ENCODE measurements at places on chromosomes 16 and 17.

DNA sequence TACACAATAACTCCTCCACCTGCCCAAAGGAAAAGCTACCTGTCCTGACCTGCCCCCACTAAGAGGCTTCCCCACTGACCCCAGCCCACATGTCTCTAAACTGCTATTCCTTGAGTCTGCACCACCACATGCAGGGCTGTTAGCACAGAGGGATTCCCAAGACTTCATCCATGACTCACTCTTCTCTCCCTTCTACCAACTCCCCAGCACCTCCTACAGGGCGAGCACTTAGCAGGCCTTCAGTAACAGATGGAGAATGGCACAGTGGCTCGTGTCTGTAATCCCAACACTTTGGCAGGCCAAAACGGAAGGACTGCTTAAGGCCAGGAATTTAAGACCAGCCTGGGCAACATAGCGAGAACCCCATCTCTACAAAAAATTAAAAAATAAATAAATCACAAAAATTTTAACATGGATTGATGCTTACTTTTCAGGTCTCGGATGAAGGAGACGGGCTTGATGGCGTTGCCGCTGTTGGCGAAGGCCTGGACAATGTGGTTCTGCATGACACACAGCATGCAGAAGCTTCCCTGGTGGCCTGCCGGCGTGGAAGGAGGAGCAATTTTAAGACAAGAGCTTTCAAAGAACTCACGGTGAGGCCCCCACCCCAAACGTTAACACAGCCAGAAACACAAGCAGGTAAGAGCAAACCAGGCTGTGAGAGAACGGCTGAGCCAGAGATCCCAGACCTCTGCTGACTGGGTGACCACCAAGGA lies 12.0 kb downstream of the USP36 start:
- no peak for DNase-seq

- no peak for DNase-seq
Observed at GRCh38 chr16:29114574-29114973, 129.7 kb downstream of the LAT start.

DNA sequence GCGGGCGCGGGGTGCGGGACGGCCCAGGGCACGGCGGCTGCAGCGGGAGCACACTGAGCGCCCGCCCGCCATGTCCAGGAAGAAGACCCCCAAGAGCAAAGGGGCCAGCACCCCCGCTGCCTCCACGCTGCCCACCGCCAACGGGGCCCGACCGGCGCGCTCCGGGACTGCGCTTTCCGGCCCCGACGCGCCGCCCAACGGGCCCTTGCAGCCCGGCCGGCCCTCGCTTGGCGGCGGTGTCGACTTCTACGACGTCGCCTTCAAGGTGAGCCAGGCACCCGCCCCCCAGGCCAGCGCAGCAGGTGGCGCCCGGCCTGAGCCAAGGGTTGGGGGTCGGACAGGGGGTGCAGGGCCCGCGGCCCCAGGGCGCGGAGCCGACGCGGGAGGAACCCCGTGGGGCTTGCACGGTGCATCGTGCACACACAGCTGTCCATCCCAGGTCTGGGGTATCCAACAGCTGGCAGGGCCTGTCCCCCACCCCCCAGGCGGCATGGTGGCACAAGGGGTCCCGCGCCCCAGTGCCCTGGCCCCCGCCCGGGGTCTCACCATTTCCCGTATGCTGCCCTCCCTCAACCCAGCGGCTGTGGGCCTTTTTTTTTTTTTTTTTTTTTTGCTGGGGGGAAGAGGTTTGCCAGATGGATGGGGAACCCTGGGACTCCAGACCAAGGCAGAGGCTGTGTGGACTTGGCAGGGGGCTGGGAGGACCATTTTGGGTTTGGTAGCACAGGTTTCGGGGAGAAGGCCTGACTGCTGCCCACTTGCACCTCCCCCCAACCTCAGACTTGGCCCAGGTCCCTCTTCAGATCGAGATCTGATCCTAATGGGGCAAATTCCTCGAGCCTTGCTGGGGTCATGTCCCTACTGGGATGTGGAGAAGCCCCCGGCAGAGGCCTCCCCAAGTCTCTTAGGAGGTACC lies 547 bp downstream of the RAB26 start:
- no peak for DNase-seq

DNA sequence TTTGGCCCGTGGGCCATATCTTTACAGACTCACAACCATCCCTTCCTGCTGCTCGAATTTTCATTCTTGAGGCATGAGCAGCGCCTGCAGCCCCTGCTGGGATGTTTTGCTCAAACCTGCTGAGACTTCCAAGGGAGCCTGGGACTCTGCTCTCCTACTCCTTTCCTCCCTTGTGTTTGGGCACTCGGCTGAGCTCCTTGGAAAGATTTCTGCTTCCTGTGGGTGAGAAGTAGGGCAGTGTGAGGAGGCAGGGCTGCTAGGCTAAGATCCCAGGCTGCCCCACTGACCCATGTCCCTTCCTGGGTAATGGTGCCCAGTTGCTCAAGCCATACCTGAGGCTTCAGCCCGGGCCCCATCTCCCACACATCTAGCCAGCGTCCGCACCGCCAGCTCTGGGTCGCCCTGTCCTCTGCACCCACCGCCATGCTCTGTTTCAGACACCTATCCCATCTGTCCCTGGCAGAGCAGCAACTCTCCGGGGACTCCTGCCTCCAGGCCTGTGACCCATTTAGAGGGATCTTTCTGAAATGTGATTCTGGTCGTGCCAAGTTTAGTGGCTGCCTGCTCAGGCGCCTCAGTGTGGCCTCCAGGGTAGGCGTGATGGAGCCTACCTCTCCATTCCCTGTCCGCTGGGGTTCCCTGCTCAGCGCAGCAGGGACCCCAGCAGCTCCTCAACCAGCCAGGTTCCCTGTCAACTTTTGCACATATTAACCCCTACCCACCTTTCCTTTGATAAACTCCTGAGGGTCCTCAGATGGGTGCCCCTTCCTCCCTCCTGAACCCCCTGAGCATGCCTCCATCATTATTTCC lies 190.1 kb downstream of the CCDC182 start:
- no peak for DNase-seq

GRCh38 chr17:72357764-72358365 lies 237.0 kb downstream of the SOX9 start:
- no peak for DNase-seq

GRCh38 chr17:83146347-83146746 lies 66.9 kb downstream of the METRNL start:
- DNase-seq, result no peak

DNA sequence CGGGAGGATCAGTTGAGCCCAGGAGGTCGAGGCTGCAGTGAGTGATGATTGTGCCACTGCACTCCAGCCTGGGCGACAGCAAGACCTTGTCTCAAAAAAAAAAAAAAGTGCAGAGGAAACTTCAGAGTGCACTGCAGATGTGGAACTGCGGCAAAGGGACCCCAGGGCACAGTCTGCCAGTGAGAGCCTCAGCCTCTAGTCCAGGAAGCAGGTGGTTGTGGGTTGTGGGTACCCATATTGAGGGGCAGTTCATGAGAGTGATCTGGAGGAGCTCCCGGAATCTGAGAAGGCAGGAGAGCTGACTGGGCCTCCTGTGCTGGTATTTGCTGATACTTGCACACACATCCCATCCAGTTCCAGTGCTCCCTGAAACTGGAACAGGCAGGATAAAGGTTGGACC lies 13.1 kb downstream of the FOXN1 start:
- DNase-seq, result no peak

GRCh38 chr17:80645706-80646325 lies 101.2 kb downstream of the RPTOR start:
- DNase-seq, result no peak

DNA sequence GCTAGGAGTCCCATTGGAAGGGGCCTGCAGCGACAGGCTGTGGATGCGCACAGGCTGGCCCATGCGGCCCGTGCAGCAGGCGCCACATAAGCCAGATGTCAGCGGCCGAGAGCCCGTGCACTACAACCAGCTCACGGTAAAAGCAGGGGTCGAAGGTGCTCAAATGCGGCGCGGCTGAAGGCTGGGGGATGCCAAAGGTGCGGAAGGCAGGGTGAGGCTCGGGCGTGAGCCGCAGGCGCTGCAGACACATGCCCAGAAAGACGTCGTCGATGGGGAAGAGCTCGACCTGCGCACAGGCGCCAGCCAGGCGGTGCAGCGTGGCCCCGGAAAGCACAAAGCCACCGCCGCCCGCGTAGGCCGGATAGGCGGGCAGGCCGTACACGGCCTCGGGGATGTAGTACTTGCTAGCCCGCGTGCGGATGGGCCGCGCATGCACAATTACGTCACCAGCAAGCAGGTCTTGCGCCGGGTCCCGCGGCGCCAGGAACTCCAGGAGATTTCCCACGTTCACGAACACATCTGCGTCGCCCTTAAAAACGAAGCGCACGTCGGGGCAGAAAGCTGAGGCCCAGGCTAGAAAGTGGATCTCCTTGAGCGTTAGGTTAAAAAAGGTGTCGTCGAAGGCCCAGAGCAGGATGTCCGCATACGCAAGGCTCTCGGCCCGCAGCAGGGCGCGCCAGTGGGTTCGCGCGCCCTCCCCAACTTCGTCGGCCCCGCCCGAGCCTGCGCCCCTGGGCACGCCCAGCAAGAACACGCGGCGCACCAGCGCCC lies 1.3 kb downstream of the B3GNT9 start:
- no peak for DNase-seq

DNA sequence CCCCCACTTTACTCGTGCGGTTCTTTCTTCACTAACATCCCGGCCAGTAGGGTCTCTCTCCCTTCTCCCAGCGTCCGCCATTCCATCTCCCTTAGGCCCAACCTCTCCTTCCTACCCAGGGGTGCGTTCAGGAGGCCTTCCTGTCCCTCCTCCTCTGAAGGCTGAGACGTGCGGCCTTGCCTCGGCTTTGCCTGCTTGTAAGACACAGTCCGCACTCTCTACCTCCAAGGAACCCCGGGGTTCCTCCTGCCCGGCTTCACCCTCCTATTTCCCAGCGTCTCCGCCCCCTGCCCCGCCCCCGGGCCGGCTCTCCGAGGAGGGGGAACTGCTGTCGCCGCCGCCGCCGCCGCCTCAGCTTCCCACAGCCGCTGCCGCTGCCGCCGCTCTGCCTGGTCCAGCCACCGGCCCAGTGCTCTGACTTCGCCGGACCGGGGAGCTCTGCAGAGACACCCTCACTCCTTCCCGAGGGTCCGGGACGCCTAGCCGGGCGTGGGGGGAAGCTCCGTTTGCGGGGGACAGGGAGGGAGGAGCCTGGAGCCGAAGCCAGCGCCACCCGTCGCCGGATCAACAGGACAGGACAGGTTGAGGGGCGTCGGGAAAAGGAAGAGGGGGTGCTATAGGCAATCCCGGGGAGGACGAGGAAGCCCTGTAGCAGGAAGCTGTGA lies 1.2 kb upstream of the FGF11 start:
- DNase-seq, result peak; percentile 78

- DNase-seq, result no peak
Observed at GRCh38 chr17:28072936-28073533, 30.6 kb downstream of the NLK start.

DNA sequence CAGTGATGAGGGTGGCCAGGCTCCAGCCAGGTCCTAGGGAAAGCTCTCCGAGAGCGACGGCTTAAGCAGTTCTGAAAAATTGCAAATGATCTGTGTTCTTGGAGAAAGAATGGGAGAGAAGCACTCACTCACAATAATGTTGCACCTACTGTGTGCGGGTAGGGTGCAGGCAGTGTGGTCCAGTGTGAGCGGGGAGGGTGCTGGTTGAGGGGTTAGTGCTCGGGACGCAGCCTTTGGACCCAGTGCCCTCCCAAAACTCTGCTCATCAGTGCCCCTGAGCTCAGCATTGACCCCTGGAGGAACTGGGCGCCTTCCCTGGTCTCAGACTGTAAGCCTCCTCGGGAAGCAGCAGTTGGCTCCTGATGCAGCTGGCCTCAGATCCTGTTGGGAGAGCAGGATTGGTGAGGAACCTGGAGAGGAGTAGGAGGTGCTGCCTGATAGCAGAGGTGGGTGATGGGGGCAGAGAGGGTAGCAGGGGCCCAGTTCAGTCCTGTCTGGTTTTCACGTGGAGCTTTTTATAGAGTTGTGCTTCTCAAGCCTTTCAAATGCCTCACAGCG lies 23.6 kb upstream of the ZNF750 start:
- no peak for DNase-seq

- no peak for DNase-seq
Observed at GRCh38 chr17:17809531-17810083, 27.2 kb downstream of the SREBF1 start.

DNA sequence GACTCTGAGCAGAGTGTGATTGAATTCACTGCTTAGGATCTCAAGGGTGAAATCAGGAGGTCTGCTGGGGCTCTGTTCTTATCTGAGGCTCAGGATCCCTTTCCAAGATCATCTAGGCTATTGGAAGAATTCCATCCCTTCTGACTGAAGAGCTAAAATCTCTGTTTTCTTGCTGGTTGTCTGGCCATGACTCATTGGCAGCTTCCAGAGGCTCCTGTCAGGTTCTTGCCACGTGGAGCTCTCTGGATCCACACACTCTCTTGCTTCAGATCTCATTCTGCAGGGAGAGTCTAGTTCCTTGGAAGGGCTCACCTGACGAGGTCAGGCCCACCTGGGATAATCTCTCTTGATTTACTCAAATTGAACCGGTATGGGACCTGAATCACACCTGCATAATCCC lies 930.7 kb downstream of the CDH8 start:
- no peak for DNase-seq

DNA sequence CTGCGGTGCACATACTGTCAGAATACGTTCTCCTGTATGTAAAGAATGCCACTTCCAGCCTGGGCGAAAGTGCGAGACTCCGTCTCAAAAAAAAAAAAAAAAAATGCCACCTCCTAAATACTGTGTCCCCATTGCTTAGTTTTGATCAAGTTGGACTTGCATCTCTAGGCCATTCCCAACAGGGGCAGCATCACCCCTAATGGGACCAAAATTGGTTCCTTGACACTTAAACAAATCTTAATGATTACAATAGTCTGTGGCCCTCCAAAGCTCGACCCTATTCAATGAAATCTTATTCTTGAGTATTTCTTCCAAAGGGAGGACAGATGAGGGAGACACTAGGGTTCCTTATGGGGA lies 154.7 kb upstream of the PLCG2 start:
- DNase-seq, result no peak

GRCh38 chr16:72428681-72429376 lies 256.9 kb upstream of the PMFBP1 start:
- DNase-seq, result no peak

DNA sequence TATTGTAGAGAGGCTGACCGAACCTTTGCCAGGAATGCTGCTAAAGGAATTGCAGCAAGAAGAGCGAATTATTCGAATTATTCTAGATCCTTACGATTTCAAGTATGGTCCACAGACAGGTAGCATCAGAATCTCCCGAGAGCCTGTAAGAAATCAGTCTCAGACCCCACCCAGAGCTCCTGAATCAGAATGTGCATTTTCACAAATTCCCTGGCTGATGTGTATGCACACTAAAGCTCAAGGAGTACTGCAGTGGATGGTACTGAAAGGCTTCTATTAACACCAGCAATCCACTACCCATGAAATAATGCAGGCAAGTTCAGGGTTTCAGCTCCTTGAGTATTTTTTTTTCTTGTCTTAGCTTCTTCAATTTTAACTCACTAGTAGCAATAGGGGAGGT lies 49.4 kb downstream of the ZZEF1 start:
- DNase-seq, result no peak

DNA sequence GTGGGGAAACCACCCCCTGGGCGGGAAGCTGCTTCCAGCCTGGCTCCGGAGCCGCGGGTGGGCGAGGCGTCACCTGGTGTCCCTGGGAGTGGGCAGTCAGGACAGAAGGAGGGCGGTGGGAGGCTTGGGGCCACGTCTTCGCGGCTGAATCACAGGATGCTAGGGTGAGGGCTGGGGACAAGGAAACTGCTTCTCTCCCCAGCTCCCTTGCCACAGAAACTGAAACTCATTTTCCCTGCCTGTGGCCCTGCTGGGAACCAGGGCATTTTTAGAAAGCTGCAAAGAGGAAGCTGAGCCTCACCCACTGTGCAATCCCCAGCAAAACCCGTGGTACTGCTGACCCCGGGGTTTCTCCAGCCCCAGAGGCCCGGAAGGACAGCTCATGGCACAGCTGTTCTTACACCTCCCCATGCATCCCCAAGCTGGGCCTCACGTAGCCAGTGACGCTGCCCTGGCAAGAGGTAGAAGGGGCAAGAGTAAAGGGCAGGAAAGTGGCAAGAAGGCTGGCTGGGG lies 8.2 kb downstream of the RHBDF2 start:
- DNase-seq, result peak; percentile 69

Data from left ventricle myocardium inferior (tissue), 1 donor.